ENCODE measurements at places on chromosomes 12 and 14. TPM values are rescaled to one million over a fixed set of nuclear protein-coding genes. Genes with fewer than 3 reads are reported as not detected.

DNA sequence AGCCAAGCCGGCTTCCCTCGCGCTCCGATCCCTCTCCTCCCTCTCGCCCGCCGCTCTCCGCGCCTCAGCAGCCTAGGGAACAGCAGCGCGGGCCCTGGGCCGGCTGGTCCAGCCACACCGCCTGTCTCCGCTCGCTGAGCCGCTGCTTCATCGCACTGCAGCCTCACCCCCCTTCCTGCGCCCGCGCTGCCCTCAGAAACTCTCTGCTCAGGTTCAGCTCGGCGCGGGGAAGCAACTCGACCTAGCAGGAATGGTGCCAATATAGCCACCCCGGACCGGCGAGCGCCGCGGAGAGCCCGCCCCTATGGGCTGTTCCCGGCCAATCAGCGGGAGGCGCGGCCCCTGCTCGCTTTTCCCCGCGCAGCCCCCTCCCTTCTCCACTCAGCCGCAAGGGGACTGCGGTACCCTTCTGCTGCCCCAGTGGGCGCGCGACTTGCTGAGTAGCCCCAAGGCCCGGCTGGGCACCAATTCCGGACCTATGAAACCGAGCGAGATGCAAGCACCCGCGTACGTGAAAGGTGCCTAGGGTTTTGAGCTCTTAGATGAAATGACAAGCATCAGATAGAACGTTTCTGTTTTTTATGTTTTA, at the start of gene ADAMTS20:
Gene ADAMTS20, minus strand, starts transcription at position 233 of the 589 bp plus-strand sequence. CDS start 282 bp downstream, outside the sequence.
- H3K27ac ChIP-seq, result no peak within 1 kb of the TSS
- H3K36me3 ChIP-seq, result no peaks in the 10 kb centered on the region
- H3K27me3 ChIP-seq, result peaks cover 43% of the 10 kb centered on the region

- 0 out of 2 replicates have a peak, but pooled peaks cover 6% of the 10 kb centered on the region for H3K27me3 ChIP-seq
- no peak for DNase-seq
- H3K36me3 ChIP-seq, result no peaks in the 10 kb centered on the region
- H3K4me3 ChIP-seq, result no peak overlapping the region
Measured at GRCh38 chr14:93955850-93956481, 20.4 kb downstream of the ASB2 start.

DNA sequence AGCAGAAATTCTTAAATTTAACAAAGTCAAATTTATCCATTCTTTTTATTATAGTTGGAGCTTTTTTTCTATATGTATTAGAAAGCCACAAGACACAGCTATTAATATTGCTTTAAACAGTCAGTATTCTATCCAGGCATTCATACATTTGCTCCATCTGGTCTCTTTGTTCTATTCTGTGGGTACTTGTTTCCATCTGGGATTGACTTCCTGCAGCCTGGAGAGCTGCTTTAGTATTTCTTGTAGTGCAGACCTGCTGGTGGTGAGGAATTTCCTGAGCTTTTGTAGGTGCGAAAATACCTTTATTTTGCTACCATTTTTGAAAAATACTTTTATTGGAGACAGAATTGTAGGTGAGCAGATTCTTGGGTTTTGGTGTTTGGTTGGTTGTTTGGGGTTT, 29.0 kb downstream of the CCDC60 start:
- H3K36me3 ChIP-seq, result no peaks in the 10 kb centered on the region
- no peak for DNase-seq
- H3K4me3 ChIP-seq, result no peak overlapping the region
- no peaks in the 10 kb centered on the region for H3K27me3 ChIP-seq
- no peak overlapping the region for H3K27ac ChIP-seq

GRCh38 chr12:67593041-67593440, 55.5 kb upstream of the DYRK2 start:
- peaks cover 15% of the 10 kb centered on the region for H3K4me1 ChIP-seq
- no peaks in the 10 kb centered on the region for H3K27me3 ChIP-seq
- peak overlapping the region; percentile 54 for H3K4me3 ChIP-seq
- DNase-seq, result peak; percentile 77

- no peak overlapping the region for H3K4me3 ChIP-seq
- H3K4me1 ChIP-seq, result no peaks in the 10 kb centered on the region
- no peak for DNase-seq
- no peak overlapping the region for H3K27ac ChIP-seq
Measured at GRCh38 chr12:109124878-109125648, 8.7 kb downstream of the ACACB start.

- H3K27ac ChIP-seq, result no peak overlapping the region
- DNase-seq, result no peak
- no peaks in the 10 kb centered on the region for H3K4me1 ChIP-seq
- no peaks in the 10 kb centered on the region for H3K27me3 ChIP-seq
Measured at GRCh38 chr12:49160399-49160798, 28.5 kb downstream of the TUBA1A start.

DNA sequence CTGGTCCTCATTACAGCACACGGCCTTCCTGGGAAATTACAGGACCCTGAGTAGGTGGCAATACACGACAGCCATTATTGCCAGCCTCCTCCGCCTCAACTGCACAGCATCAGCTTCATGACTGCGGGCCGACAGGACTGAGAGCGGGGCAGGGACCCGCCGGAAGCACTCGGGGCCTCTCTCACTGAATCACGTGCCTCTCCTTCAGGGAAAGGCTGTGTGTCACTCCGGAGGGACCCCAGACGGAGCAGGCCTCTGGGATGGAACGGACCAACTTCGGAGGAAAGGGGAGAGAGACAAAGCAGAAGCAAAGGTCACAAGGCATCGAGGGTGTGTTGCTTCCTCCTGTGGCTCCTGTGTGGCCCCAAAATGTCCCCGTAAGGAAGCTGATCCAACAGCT, 90.0 kb downstream of the RNF34 start:
- no peak overlapping the region for H3K27ac ChIP-seq
- no peak overlapping the region for H3K4me3 ChIP-seq
- no peaks in the 10 kb centered on the region for H3K4me1 ChIP-seq
- H3K36me3 ChIP-seq, result no peaks in the 10 kb centered on the region

DNA sequence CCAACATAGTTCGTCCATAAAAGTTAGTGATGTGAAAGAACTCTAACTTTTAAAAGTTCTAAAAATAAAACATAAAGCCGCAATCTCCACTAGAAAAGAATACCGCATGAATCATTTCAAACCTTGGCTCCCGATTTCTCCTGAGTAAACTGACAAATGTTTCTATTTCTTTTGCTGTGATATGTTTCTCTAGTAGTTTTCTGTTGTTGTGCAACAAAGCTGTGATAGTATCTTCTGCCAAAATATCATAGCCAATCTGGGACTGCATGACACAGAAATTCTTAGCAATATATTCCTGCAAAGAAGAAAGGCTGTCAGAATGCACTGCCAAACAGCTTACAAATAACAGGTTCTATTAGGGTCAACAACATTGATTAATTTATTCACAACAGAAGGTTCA, 174.0 kb downstream of the ITPR2 start:
- H3K4me3 ChIP-seq, result no peak overlapping the region
- no peaks in the 10 kb centered on the region for H3K36me3 ChIP-seq
- DNase-seq, result peak; percentile 89
- H3K27me3 ChIP-seq, result no peaks in the 10 kb centered on the region

DNA sequence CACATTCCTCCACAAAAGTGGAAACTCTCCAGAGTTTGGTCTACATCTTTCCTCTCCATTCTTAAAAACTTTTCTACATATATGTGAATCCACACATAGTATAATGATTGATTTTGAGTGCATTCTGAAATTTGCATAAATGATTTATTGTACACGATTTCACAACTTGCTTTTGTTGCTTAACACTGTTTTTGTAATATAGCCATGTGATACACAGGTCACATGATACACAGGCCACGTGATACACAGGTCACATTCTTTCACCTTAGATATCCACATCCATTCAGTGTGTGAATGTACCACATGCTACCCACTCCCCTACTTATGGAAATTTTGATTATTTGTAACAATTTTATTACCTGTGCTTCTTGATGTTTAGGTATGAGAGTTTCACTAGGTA, 319.1 kb downstream of the ZFP36L1 start:
- H3K36me3 ChIP-seq, result no peaks in the 10 kb centered on the region
- no peaks in the 10 kb centered on the region for H3K27me3 ChIP-seq
- peaks cover 35% of the 10 kb centered on the region for H3K4me1 ChIP-seq
- H3K27ac ChIP-seq, result no peak overlapping the region

- no peaks in the 10 kb centered on the region for H3K36me3 ChIP-seq
- no peak overlapping the region for H3K27ac ChIP-seq
- H3K4me3 ChIP-seq, result no peak overlapping the region
- DNase-seq, result no peak
- no peaks in the 10 kb centered on the region for H3K27me3 ChIP-seq
Measured at GRCh38 chr12:71268598-71269280, 110.9 kb upstream of the TSPAN8 start.

- no peaks in the 10 kb centered on the region for H3K27me3 ChIP-seq
- peaks cover 20% of the 10 kb centered on the region for H3K4me1 ChIP-seq
Measured at GRCh38 chr12:122082621-122083356, 4.2 kb downstream of the MLXIP start.

DNA sequence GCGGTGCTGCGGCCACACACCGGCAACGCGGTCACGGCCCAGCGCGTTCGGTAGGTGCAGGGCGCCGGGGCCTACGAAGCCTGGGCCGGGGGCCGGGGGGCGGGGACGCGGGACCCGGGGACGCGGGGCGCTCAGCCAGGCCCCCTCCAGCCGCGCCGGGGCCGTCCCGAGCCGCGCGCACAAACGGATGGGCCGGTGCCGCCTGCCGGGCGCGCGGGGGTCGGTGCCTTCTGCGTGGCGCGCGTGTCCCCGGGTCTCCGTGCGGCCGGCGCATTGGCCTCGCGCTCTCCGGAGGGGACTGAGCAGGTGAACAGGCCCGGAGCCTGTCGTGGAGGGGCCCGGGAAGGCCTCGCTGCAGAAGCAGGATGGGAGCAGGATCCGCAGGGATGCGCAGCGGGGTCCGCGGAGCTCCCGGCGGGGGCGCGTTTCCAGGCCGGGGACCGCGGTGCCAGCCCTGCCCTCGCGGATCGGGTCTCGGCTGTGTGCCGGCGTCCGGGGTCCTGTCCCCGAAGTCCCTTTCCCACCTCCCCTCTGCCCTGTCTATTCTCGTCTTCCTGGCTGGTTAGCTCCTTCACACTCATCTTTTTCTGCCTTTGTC, 421 bp downstream of the GLT1D1 start:
- no peak overlapping the region for H3K4me3 ChIP-seq
- H3K36me3 ChIP-seq, result no peaks in the 10 kb centered on the region
- H3K27ac ChIP-seq, result no peak overlapping the region
- DNase-seq, result no peak

GRCh38 chr14:60878536-60878935, 102.3 kb downstream of the TRMT5 start:
- peak; percentile 21 for DNase-seq
- H3K27ac ChIP-seq, result no peak overlapping the region
- no peaks in the 10 kb centered on the region for H3K27me3 ChIP-seq
- no peak overlapping the region for H3K4me3 ChIP-seq
- peaks cover 14% of the 10 kb centered on the region for H3K36me3 ChIP-seq

DNA sequence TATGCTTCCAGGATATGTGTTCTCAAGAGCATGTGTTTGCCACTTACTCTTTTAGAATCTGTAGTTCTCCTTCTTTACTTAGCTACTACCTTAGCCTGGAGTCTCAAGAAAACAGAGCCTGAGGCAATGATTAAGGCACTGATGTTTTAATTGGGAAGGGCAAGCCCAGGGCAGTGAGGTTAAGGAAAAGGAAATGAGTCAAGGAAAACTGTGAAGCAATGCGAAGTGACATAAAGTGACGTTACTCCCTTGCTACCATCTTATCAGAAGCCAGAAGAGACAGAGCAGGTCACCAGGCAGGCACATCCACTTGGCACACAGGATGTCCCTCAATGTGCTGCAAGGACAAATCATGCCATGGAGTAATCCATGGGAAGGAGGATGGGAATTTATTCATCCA, 11.3 kb upstream of the EML5 start:
- no peaks in the 10 kb centered on the region for H3K4me1 ChIP-seq
- DNase-seq, result peak; percentile 1
- no peak overlapping the region for H3K27ac ChIP-seq
- H3K4me3 ChIP-seq, result no peak overlapping the region

GRCh38 chr12:93183940-93184671, 193.6 kb upstream of the NUDT4 start:
- H3K4me1 ChIP-seq, result peaks cover 23% of the 10 kb centered on the region
- no peaks in the 10 kb centered on the region for H3K27me3 ChIP-seq
- no peak overlapping the region for H3K4me3 ChIP-seq

GRCh38 chr14:21093769-21094681, 4.4 kb downstream of the ZNF219 start:
- no peak overlapping the region for H3K27ac ChIP-seq
- H3K36me3 ChIP-seq, result no peaks in the 10 kb centered on the region
- H3K4me3 ChIP-seq, result no peak overlapping the region
- no peaks in the 10 kb centered on the region for H3K27me3 ChIP-seq

- H3K27ac ChIP-seq, result no peak overlapping the region
- no peaks in the 10 kb centered on the region for H3K27me3 ChIP-seq
- H3K36me3 ChIP-seq, result no peaks in the 10 kb centered on the region
- peaks cover 22% of the 10 kb centered on the region for H3K4me1 ChIP-seq
- DNase-seq, result no peak
- no peak overlapping the region for H3K4me3 ChIP-seq
Measured at GRCh38 chr12:121857322-121858246, 1.1 kb downstream of the HPD start.

DNA sequence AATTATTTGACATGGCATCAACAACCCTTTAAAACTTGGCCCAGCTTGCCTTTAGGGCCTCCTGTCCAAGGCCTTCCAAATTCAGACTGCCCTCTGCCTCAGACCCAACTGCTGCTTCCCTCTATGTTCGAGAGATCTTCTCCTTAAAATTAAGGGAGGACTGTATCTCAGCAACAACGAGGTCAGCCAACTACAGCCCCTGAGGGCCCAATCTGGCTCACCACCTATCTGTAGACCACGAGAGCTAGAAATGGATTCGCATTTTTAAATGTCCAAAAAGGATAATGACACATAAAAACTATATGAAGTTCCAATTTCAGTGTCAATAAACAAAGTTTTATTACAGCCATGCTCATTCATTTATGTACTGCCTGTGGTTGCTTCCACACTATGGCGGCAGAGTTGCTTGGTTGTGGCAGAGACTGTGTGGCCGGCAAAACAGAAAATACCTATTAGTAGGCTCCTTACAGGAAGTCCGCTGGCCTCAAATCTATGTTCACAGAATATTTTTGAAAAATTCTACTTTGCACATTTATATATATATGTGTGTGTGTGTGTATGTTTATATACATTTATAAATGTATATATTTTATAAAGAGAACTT, 1026.9 kb downstream of the BCL11B start:
- H3K36me3 ChIP-seq, result no peaks in the 10 kb centered on the region
- DNase-seq, result no peak
- H3K27me3 ChIP-seq, result no peaks in the 10 kb centered on the region
- no peak overlapping the region for H3K27ac ChIP-seq
- H3K4me1 ChIP-seq, result no peaks in the 10 kb centered on the region

DNA sequence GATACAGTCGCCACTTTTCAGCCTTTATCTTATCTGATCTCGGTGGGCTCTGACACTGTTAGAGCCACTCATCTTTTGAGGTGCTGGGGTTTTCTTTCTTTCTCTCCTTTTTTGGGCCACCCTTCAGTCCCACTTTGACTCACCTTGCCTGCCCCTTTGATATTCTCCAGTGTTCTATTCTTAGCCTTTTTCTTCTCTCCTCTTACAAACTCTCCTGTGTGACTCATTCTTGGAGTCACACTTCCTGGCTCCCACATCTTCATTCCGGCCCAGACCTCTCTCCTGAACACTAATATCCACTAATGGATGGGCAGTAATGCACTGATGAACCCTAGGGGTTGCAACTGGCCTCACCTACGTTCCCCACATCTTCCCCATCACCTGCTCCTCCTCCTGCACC, 2.2 kb upstream of the DCD start:
- no peak overlapping the region for H3K4me3 ChIP-seq
- no peaks in the 10 kb centered on the region for H3K4me1 ChIP-seq
- DNase-seq, result peak; percentile 40

Gene GLT8D2
- 58.6 TPM for total RNA-seq

Gene ZBTB39
- total RNA-seq, result 2.9 TPM

Gene FGF6
- not detected for total RNA-seq

Gene ADGRD1
- total RNA-seq, result 7.9 TPM

Gene CLEC6A
- not detected for total RNA-seq

Gene TMTC1
- total RNA-seq, result 25.3 TPM

All from GM23248 (cell line).